MG63 (cell line): ENCODE measurements at places on chromosomes 1 and 21. TPM values are rescaled to one million over a fixed set of nuclear protein-coding genes. Genes with fewer than 3 reads are reported as not detected.

Gene PGBD5
- total RNA-seq, result 0.05 TPM in 1 of 2 replicates, not detected in the other

DNA sequence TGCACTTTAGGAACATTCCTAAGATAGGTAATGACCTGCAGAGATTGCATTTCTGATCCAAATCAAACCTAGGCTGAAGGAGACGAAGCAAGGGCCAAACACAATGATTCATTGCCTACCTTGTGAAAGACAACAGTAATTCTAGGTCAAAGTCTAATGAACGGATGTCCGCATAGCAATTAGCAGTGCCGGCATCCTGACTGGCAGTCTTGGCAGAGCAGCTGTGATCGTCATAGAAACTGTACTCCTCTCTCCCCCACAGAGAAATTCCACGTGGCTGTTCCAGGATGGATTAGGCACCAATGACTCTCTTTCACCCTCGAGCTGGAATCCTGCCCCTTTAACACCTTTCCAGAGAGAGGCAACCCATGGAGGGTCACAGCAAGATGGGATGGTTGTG lies 28.9 kb upstream of the VAV3 start:
- DNase-seq, result peak; percentile 20

Gene CATSPERE
- 1.0 and 1.6 TPM in 2 replicates for total RNA-seq

DNA sequence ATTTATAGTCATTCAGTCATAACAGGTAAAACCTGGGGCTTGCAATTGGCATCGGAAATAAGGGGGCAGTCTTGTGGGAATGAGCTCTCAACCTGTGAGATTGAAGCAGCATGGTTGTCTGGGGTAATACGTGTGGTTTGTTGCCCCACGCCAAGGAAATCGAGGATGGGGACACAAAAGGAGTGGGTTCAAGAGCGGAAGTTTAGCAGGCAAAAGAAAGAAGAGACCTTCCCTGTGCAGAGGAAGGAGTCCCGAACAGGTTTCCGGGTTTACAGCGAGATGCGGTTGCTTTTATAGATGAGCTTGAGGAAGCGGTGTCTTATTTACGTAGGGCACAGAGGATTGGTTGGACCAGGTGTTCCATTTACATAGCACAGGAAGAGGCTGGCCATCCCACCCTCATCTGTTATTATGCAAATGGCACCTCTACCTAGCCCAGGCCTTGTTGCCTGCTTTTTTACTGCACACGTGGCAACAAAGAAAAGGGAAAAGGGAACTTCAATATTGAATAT lies 37.3 kb downstream of the IFNAR1 start:
- DNase-seq, result no peak

- peak; percentile 97 for DNase-seq
Measured at GRCh38 chr1:23800400-23801337, at the start of gene GALE. GALE (minus strand) TSS chr1:23800754; CDS start chr1:23799007, 1,747 bp downstream.

DNA sequence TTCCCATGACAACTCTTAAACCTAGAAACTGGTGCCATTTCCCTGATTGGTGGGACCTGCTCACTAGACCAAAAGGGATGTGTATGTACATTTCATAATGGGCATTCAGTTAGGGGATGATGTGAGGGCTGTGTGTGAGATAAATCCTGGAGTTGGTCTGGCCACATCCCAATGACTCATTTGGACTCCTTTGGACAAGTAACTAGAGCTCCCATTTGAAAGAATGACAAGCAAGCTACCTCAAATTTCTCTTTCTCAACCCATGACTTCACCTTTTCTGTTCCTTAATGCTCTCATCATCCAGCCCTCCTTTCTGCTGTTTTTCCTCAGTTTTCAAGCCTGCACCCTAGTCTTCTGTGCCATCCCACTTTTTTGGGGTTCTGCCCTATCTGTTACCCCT lies 27.9 kb downstream of the EBNA1BP2 start:
- peak; percentile 61 for DNase-seq

GRCh38 chr1:218813237-218813636 lies 360.4 kb upstream of the LYPLAL1 start:
- peak; percentile 26 for DNase-seq

Gene TMEM82
- not detected in 2 replicates for total RNA-seq

Gene RAB3B
- 0.53 and 0.81 TPM in 2 replicates for total RNA-seq
